CD4-positive, CD25-positive, alpha-beta regulatory T cell (primary cell): ENCODE measurements at places on chromosomes 7 and 10.

DNA sequence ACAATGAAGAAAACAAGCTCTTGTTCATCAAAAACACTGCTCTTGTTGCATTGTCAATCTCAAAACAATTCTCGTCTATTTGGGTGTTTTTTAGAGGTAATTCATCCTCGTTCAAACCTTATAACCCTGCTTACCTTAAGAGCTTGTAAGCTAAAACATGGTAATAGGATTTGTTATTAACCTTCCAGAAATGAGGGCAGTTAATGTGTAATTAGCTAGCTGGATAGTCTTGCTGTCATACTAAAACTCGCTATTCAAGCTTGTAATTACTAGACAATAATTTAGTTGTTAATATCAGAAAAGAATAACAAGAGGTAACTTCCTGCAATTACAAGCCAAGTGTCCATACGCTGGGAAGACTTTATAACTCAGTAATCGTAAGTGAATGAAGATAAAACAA, 101.6 kb downstream of the UBE2H start:
- H3K36me3 ChIP-seq, result peaks cover 3% of the 10 kb centered on the region
- DNase-seq, result no peak
- no peaks in the 10 kb centered on the region for H3K27me3 ChIP-seq
- no peak overlapping the region for H3K4me3 ChIP-seq

- peaks cover 2% of the 10 kb centered on the region for H3K27me3 ChIP-seq
- DNase-seq, result no peak
- no peaks in the 10 kb centered on the region for H3K36me3 ChIP-seq
- H3K4me3 ChIP-seq, result no peak overlapping the region
- H3K27ac ChIP-seq, result no peak overlapping the region
Observed at GRCh38 chr10:49118430-49119074, 3.2 kb upstream of the VSTM4 start.

DNA sequence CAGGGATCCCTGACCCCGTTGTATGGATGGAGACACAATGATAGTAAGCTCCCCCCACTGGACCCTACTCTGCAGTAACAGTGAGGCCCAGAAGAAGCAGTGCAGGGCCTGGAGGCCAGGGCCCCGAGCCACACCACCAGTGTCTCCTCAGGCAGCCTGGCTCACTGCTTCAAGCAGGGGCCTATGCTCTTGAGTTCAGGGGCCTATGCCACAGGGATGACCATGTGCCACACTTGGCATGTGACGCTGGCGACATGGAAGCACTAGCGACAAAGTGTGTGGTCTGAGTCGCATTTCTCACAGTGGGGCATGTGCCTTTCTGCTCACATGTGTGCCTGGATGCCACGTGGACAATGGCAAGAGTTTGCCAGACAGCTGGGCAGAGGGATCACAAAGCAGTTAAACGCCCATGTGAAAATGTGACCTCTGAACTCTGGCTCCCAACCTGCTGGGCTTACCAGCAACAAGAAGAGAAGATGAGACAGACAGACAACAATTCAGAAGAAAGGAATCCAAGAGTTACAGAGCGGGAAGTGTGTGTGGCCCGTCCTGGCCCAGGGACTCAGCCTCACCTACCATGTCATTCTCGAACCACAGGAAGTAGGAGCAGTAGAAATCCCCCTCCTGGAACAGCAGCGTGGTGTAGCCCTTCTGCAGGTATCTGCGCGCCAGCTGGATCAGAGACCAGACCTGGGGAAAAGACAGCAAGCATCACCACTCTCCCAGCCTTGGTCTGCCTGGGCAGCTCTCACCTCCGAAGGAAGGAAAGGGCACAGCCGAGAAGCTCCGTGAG, 4.7 kb upstream of the PYROXD2 start:
- no peaks in the 10 kb centered on the region for H3K27me3 ChIP-seq
- no peak for DNase-seq
- peaks cover 8% of the 10 kb centered on the region for H3K4me1 ChIP-seq
- H3K27ac ChIP-seq, result no peak overlapping the region

GRCh38 chr7:137636376-137636775, 210.4 kb downstream of the DGKI start:
- H3K27ac ChIP-seq, result no peak overlapping the region
- no peaks in the 10 kb centered on the region for H3K36me3 ChIP-seq
- DNase-seq, result no peak
- no peaks in the 10 kb centered on the region for H3K4me1 ChIP-seq
- no peak overlapping the region for H3K4me3 ChIP-seq
- H3K27me3 ChIP-seq, result no peaks in the 10 kb centered on the region

- H3K4me3 ChIP-seq, result no peak overlapping the region
- H3K36me3 ChIP-seq, result no peaks in the 10 kb centered on the region
- DNase-seq, result no peak
- H3K4me1 ChIP-seq, result peaks cover 3% of the 10 kb centered on the region
- H3K27ac ChIP-seq, result no peak overlapping the region
- no peaks in the 10 kb centered on the region for H3K27me3 ChIP-seq
Observed at GRCh38 chr7:102300643-102301221, 14.1 kb downstream of the SH2B2 start.

- no peak overlapping the region for H3K4me3 ChIP-seq
- no peaks in the 10 kb centered on the region for H3K4me1 ChIP-seq
- H3K27me3 ChIP-seq, result no peaks in the 10 kb centered on the region
- H3K36me3 ChIP-seq, result no peaks in the 10 kb centered on the region
Observed at GRCh38 chr7:561631-562373, 42.2 kb upstream of the PDGFA start.
